ENCODE measurements at places on chromosomes 7 and 10.
A peak's percentile ranks its signal among the peaks of the same experiment; 100 is the strongest.

DNA sequence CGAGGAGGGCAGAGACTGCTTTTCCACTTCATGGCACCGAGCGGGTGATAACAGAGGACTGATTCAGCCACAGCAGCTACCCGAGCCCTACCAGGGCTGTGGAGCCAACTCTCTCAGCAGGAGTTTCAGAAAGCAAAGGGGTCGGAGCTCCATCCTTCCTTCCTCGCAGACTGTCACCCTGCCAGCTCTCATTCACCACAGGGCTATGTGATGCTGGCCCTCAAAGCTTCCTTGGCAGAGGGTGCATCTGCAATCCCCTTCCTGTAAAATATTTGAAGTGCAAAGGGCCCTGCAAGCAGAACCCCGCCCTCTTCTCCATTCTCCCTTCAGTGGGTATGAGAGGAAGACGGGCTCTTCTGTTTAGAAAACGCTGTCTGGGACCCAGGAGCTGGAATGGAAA lies 105.3 kb upstream of the LYZL2 start:
- no peak for DNase-seq

- DNase-seq = no peak
These were observed 703.4 kb upstream of the ANKRD30A start for GRCh38 chr10:36421992-36422391.

DNA sequence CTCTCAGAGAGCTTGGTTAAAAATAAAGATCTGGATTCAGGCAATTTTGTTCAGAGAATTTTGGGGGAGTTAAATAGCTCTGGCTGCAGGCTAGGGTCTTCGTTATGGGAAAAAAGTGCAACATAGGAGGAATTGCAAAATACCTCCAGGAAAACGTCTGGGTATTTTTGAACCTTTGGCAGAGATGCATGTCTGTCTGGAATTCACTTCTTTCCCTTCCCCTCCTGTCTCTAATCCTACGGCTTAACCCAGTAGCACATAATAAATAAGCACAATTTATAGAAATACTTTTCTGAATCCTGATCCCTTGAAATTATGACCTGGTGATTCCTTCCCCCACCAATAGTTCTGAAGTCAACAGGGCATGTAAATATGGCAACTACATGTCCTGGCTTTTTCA lies 19.3 kb upstream of the NUP205 start:
- DNase-seq = no peak

DNA sequence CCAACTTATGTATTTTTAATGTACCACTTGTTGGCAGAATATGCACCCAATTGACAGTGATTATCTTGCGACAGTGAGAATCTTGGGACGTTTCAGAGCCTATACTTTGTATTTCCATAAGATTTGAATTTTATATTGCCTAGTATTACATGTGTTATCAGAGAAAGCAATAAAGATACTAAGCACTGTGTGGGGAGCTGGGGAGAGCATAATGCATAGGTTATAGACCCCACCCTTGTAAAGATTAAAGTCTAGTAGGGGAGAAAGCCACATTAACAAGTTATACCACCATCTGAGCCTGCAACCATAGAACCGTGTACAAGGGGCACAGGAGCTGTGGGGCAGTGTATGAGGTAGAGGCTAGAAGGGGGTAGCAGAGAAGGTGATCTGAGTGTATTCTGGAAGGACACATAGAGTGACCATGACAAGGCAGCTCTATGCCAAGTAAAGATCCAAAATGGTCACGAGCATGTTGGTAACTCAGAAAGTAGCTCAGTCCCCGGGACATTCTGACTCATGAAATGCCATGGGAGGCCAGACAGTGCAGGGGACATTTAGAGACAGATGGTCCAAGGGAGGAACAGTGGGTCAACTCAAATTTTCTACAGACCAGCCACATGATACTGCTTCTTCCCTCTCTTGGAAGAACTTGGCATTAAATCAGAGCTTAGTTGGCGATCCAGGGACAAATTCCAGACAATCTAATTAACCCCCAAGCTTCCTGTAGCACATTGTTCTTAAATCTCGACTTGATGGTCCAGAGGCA lies 84.5 kb downstream of the ADRA2A start:
- no peak for DNase-seq

GRCh38 chr10:725302-725701 lies 35.8 kb upstream of the DIP2C start:
- no peak for DNase-seq

GRCh38 chr7:101527844-101528667 lies 101.0 kb downstream of the MYL10 start:
- no peak for DNase-seq

DNA sequence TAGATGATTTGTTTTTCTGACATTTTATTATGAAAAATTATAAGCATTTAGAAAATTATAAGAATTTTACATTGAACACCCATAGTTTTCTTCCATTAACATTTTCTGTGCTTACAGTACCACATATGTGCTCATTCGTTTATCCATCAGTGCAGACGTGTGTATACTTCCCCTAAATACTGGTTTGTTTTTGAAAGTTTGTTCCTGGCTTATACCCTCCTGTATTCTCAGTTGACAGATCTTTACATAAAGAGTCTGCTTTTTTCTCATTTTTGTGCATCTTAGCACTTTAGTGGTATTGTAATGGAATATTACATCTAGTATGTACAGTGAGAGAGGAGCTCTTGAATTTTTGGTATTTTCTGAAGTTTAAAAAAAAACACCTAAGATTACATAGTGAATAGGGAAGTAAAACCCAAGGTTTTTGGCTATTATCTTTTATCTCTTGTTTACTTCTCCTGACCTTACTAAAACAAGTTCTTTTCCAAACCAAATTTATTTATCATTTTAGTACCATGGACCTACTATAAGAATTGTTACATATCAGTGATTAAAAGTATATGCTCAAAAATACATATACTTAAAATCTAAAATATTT lies 8.1 kb downstream of the DLD start:
- DNase-seq = no peak

GRCh38 chr7:131621652-131622051 lies 65.2 kb upstream of the PODXL start:
- no peak for DNase-seq

- DNase-seq = no peak
These were observed 293.6 kb downstream of the CSTF2T start for GRCh38 chr10:51405580-51406351.

DNA sequence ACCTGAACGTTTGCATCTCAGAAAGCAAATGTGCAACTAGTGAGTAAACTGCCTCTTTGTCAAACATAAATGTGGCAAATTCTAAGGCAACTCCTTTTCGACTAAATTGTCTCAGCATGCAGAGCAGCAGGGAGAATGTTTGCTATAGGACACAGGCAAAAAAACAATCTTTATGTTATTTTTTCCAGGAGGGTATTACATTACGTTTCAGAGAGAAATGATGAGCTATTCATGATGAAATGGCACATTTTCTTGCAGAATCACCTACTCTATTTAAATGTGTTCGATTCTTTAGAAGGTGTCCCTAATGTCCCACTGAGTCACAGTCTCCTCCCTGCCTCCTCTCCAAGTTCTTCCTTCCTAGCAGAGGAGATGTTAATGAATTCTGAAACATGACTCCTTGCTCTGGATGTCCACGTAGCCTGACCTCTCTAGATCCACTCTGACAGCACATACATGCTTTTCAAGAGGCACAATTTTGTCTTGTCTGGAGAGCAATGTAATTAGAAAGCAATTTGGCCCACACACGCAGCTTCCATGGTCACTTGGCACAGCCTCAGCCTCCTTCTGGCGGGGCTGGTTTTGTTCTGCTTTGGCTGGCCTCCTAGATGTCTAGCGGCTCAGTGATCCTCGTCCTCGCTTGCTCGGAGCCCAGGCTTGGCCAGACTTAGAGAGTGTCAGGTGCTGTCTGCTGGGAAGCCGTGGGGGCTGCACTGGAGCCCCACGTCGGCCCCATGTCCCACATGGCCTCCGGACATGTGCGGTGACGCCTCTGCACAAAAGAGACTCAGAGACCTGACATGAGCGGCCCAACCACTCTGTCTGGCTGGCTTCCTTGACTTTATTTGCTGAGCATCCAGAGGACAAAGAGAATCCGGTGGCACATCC lies 125.7 kb upstream of the ZNF438 start:
- no peak for DNase-seq

- DNase-seq = no peak
These were observed 114.9 kb downstream of the BUB3 start for GRCh38 chr10:123269017-123269552.

DNA sequence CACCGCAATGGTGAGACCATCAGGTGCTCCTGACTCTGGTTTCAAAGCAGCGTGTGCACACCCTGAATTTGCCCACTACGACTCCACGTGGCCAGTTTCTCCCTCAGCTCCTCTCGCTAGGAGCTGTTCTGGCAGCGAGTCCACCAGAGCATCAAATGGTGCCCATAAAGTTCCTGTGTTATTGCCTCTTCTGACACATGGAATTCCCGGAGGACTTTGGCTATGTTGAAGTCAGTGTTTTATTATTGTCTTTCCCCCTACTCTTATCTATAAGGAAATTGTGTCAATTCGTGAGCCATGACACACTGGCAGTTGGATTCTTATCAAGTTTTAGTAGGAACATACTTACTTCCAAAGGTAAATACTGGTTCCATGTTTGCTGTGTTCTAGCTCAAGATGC lies 53.9 kb upstream of the NPVF start:
- DNase-seq = no peak

DNA sequence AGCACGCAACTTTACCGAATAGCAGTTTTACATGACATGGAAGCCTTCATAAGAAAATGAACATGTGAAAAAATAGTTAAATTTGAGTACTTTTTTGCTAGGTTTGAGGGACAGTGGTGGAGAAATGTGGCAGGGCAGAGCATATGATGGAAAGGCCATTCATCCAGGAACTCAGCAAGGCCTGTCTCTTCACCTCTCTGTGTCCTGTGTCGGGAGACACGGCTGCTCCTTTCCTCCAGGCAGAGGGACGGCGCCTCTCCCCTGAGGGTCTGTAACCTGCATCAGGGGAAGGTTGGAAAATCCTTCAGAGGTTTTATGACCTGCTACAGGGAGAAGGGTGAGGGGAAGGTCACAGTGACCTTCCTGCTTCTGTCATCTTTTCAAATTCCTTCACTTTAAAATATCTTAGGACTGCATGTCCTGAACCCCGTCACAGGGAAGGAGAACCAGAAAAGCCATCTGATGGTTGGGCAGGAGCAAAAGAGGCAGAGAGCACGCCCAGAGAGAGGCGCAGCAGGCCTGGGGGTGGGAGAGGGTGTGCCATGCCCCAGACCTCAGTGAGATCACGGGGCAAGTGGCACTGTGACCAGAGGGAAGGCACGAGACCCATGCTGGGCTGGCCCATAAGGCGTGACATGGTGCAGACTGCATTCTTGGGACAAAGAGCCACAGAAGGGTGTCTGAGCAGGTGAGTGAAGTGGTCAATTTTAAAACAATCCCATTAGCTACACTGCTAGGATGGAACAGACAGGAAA lies 44.0 kb downstream of the GSDME start:
- no peak for DNase-seq

DNA sequence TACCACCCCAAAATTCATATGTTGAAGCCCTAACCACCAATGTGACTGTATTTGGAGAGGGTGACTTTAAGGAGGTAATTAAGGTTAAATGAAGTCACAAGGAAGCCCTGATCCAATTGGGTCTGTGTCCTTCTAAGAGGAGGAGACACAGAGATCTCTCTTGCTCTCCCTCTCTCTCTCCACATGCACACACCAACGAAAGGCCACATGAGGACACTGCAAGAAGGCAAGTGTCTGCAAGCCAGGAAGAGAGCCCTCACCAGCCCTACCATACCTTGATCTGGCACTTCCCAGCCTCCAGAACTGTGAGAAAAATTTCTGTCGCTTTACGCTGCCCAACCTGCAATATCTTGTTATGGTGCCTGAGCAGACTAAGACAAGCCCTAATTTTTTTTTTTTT lies 56.0 kb upstream of the NEBL start:
- no peak for DNase-seq

DNA sequence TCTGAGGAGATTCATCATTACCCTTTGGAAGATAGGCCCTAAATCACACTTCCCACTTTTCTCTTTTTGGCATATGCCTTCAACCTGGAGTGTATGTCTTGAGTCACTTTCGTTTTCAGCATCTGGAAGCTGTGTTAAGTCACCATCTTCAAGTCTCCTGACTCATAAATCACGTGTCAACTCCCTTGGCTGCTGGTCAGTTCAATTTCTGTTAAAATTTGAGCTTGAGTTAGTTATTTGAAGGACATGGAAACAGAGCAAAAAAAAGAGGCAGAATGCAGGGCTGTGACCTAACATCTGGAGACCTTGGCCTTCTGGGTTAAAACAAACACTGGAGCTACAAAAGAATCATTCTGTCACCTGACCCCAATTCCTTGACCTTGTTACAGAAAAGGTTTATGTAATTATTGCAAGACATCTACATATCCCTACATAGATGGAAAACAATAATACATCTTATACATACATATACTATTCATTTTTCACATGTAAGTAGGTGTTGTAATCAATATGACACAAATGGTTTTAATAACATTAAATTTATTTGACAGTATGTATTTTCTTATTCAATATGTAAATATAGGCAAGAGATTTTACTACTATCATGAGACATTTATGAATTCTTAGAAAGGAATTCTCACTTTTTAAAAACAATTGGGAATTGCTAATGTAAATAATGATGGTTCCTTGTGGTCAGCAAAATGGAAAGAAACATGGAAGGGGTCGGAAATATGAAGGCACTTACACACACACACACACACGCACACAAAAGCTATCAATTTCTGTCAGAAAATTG lies 169.7 kb upstream of the PHYHIPL start:
- DNase-seq = peak; percentile 44

- DNase-seq = no peak
These were observed 90.1 kb downstream of the FAM53B start for GRCh38 chr10:124653811-124654651.

- peak; percentile 26 for DNase-seq
These were observed 2.6 kb downstream of the STK31 start for GRCh38 chr7:23712368-23713284.

- DNase-seq = no peak
These were observed 54.9 kb downstream of the KCNH2 start for GRCh38 chr7:150923196-150923595.

- DNase-seq = no peak
These were observed 466.1 kb upstream of the NRP1 start for GRCh38 chr10:33800545-33800944.

DNA sequence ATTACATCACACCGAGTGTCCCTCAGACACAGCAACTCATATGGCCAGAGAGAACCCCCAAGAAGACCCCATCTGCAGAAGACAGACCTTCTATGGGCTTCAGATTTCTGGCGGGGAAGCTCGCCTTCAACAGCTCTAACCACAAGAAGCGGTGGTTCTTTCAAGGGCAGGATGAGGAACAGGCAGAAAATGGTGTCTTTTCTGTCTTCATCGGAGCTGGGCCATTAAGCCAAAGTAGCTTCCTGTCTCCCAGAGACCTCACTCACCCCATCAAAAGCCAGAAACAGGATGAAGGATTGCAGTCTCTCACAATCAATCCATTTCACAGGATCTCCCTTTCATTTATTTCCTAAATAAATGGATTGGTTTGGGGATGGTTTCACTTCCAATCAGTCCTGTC lies 149.1 kb downstream of the HERPUD2 start:
- peak; percentile 12 for DNase-seq

DNA sequence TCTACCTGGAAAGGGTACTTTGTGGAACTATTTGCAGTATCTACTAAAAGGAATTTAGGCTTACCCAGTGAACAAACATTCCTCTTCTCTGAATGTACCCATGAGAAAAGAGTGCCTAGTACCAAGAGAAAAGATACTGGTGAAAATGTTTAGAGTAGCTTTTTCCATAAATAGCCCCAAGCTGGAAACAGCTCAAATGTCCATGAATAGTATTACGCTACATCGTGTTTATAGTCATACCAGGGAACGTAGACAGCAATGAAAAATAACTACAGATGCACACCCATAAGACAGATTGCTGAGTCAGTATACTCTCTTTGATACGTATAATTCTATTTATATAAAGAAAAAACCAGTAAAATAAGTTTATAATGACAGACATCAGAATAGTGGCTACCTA lies 285.9 kb downstream of the KLF6 start:
- DNase-seq = no peak
